ENCODE measurements at places on chromosomes 3 and 15. TPM values are rescaled to one million over a fixed set of nuclear protein-coding genes. Genes with fewer than 3 reads are reported as not detected.
A peak's percentile ranks its signal among the peaks of the same experiment; 100 is the strongest.

PLA1A gene
- not detected for total RNA-seq

ZPLD1 gene
- not detected for total RNA-seq

SPESP1 gene
- not detected for total RNA-seq

PSTPIP1 gene
- total RNA-seq = 0.33 TPM

SERPINI1 gene
- 3.3 TPM for total RNA-seq

GRCh38 chr3:161644891-161645635 is 148.5 kb downstream of the OTOL1 start:
- no peak for DNase-seq

DNA sequence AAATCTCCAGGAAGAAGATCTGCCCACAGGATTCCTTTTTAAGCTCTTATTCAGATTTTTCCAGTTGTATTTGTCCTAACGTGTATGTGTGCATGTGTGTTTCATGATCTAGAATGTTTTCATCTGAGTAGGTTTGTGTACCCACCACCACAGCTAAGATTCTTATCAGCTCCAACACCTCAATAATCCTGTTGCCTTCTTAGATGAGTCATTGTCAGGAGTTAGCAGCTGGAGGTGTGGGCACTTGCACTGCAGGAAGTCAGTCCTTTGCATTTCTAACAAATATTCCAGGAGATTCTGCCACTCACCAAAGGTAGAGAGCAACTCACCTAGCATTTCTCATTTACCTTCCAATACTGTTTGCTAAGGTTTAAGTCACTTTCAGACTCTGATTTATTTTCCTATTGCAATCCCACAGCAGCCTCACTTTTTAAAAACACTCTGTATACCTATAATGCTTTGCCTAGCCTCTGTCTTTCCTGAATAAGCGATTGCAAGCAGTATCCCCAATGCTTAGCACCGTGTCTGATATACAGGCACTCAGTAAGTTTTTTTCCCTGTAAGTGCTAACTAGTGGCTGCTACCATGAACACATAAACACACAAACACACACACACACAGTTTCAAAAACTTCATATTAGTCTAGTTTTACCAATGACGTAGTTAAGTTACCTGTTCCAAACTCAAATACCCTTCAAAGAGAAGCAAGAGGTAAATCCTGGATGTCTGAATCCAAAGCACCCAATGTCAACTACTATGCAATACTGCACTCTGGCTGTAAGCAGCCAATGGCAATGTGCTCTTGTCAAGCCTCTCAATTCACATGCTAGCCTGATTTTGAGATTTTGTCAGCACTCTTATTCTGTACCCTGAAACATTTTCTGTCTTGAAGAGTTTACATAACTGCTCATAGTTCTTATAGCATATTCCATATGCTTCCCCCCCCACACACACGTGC is 713.5 kb upstream of the LMCD1 start:
- DNase-seq = peak; percentile 25

GRCh38 chr15:86328658-86329057 is 249.0 kb downstream of the AGBL1 start:
- no peak for DNase-seq

DNA sequence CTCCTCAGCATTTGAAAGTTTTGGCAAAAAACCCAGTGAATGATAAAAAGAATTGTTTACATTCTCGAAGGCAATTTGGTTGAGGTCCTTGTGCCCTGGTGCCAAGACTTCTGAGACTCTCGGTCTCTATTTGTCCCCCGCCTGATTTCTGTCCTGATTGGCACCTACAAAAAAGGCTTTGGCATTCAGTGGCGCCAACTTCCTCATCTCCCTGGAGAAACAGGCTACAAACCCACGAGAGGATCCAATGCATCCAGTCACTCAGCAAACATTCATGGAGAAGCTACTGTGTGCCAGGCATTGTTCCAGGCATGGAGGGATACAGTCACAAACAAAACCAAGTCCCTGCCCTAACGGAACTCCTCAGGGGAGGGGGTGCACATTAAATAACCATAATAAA is 42.7 kb downstream of the HES1 start:
- DNase-seq = no peak

- no peak for DNase-seq
These were observed 390.1 kb downstream of the LPP start for GRCh38 chr3:188544012-188544411.

- peak; percentile 56 for DNase-seq
These were observed 53.7 kb downstream of the NMD3 start for GRCh38 chr3:161274691-161275298.

DNA sequence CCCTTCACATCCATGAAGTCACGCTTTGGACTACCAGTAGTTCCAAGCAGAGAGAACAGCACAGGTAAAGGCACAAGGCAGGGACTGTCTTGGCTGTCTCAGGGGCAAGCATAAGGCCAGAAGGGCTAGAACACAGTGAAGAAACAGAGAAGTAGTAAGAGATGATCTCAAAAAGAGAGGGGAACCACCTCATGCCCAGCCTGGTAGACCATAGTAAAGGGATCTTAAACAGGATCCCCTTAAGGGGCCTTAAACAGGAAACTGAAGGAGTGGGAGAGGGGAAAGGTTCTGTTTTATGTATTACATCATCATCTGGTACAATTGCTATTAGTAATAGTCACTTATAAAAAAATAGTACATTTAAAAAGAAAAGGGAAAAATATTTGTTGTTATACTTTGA is 25.8 kb downstream of the P2RY1 start:
- DNase-seq = no peak
